ENCODE measurements at places on chromosomes 5 and 9.

DNA sequence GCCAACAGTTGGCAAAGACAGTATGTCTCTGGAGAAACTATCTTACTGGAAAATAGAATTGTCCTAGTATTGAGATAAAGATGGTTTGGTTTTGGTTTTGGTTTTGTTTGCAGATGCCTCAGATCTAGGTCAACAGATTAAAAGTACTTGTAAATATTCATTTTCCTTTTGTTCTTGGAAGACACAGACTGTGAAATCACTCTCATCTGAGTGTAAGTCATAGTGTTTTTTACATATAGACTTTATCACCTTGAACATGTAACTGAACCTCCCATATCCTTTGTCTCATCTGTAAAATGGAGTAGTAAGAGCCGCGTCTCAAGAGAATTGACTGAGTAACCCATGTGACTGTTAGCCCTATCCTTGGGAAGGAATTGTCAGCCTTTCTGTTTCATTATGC is 34.3 kb downstream of the MAP3K1 start:
- no peak for DNase-seq

DNA sequence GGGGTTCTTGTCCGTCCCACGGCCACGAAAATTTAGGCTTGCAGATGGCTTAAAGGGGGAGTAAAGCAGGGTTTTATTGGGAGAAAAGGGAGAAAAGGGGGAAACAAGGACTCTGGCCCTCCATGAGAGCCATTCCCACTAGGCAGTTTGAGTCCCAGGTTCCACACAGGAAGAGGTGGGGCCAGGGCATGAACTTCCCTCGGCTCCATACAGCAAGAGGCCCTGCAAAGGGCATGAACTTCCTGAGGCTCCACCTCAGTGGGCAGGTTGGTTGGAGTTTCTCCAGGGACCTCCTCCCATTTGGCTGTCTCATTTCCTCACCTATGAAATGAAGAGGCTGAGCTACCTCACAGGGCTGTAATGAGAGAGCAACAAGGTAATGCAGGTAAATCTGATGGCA is 229.7 kb downstream of the MAT2B start:
- no peak for DNase-seq

GRCh38 chr9:133163504-133164172 is at the start of gene GBGT1:
Gene GBGT1 (minus strand): TSS chr9:133163914. CDS start chr9:133162412, 1,502 bp downstream.
- DNase-seq, result no peak

DNA sequence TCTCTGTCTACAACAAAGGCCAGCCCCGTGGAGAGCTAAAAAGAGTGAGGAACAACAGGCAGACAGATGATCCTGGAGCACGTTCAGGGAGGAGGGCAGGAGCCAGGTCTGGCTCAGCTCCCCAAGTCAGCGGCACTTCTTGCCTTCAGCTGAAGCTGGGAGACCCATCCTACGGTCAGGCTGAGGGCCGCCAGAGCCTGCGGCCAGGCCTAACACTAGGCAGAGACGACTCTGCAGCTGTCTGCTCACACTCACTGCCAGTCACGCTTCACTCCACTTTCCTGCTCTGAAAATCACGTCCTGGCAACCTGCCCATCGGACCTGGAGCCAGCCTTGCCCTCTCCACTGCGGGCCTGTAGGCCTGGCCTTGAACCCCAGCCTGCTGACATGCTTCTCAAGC is 160.9 kb upstream of the LHFPL2 start:
- DNase-seq, result no peak

DNA sequence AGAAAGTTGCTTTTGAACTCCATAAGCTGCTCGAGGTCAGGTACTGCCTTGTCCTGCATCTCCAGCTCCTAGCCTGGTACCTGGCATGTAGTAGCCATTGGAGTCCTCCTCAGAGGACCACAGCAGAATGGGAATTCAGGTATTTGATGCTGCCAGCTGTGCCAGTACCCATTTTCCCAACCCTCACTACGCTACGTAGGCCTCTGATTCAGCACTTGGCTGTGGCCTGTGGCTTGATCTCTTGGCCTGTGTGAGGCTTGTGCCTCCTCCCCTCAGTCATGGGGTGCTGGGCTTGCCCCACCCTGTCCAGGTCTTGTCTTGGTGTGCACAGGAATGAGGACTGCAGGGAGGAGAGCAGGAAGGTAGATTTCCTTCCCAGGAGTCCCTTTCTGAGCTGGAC is 11.8 kb downstream of the OTULIN start:
- DNase-seq, result no peak

Data from DMS 273 treated with DMSO at 0.1 percent for 48 hours (cell line).